ENCODE measurements at places on chromosomes 1 and 21.

DNA sequence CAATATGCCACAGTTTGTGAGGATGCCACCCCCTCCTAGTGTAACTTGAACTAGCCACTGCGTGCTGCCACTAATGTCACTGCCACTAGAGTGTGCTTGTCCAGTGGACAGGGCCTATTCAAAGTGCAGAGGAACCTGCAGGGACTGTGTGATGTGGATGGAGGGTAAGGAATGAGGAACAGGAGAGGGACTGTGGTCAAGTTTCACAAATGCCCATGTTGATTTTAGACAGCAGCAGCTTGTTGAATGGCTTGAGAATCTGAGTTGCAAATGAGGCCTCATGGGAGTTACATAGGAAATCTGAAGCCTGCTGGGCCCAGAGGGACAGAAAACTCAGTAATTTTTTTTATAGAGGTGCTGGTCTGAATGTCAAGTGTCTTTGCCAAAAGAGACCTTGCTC, 112.3 kb downstream of the HHAT start:
- no peak for DNase-seq

GRCh38 chr1:51648180-51649109, 31.6 kb downstream of the OSBPL9 start:
- peak; percentile 95 for DNase-seq

GRCh38 chr1:179867493-179868330, 9.9 kb downstream of the TOR1AIP2 start:
- peak; percentile 85 for DNase-seq

DNA sequence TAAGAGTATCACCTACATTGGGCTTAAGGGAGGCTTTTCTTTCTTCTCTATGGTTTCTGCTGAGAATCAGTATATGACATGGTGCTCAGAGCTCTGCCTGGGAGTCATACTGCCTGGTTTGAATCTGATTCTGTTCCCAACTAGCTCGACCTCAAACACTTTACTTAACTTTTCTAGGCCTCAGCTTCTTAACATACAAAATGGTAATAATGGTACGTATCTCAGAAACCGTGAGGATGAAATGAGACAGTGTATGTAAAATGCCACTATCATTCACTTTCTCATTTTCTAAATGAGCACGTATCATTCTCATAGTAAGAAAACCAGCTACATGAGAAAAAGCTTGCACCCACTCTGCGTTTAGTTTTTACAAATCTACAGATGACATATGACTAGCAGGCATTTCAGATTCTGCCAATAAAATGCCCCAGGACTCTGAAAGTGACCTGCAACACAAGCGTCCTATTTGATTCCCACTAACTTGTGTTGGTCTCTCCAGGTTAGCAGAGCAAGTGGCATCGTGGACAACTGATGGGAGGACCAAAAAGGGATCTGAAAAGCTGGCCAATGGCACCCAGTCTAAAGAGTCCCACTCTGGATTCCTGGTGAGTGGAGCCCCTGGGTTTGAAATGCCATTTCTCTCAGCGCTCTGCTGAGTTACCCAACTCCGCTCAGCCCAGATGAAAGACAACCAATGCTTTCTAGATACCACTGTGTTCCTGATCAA, 6.1 kb downstream of the CTNNBIP1 start:
- DNase-seq = no peak

GRCh38 chr1:236421850-236422516, 27.9 kb downstream of the EDARADD start:
- DNase-seq = no peak

All from islet precursor cell (in vitro differentiated cells).